ENCODE measurements at places on chromosomes 7 and 10.

DNA sequence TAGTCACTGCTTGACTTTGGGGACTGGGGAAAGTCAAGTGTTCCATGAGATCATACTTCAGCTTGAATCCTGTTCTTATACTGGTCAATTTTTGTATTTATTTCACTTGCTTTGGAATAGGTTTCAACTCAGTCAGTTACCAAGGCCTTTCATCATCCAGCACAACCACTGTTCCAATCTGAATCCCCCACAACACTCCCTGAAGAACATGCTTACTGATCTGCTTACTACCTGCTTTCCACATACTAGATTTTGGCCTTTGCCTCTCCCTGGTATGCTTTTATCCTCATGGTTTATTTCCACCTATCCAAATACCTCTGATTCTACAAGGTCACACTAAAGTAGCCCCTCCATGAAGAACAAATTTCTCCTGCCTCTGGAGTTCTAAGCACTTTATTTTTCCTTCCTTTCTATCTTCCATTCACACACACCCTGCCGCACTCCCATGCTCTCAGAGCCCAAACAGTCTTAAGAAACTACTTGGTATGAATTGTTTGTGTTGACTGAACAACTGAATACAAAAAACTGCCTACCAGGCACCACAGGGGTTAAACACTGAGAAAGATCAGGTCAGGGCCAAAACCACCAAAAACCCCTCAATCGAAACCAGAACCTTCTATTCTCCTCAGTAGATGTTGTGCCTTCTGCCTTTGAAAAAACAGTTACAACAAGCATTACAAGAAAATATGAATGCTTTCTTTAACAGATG, 178.1 kb downstream of the AVL9 start:
- DNase-seq = no peak

DNA sequence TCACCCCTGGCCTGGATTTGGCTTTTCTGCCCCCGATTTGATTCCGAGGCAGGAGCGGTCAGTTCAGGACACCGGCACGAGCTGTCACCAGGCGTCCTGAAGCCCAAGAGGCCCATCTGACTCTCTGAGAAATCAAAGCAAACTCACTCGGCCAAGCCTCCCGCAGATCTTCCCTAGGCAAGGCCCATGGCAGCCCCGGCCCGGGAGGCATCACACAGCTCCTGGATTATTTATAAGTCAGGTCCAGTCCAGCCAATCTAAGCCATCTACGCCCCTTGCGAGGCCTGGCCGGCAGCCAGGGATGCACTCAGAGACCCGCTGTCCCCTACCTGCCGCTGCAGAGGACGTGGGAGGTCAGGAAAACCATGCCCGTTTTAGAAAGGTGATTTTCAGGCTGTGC, 87.3 kb upstream of the DIP2C start:
- DNase-seq = no peak

- no peak for DNase-seq
These were observed 234.7 kb upstream of the CACNA2D1 start for GRCh38 chr7:82678259-82678658.

DNA sequence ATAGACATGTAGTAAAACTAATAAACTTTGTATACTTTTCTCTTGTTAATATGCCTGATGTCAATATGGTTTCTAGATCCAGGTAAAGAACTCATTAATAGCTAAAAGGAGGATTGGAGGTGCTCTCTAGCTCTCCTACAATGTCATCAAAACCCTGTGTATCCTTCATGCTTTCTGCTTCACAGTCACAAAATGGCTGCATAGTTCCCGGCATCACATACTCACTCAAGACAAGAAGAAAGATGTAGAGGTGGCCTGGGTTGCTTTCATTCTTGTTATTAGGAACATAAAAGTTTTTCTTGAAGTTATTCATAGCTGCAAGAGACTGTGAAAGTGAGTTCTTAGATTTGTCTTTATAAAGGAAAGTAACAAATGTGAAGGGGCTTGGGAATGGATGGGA, 149.7 kb upstream of the EEPD1 start:
- no peak for DNase-seq

- no peak for DNase-seq
These were observed 14.2 kb upstream of the NUP42 start for GRCh38 chr7:23167691-23168090.

DNA sequence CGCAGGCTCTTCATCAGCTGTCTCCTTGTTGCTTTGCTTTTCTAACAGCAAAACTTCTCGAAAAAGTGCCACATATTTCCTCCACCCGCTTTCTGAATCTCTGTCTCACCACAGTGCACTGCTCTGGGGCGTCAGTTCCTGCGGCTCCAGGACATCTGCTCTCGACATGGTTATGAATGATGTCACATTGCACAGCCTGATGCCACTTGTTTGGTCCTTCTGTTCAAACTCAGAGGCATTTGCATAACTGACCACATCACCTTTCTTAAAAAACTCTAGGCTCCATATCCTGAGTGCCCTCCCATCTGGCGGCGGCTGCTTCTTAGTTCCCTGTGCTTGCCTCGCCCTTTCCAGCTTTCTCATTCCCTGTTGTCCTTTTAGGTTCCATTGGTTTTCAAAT, 469.3 kb upstream of the COBL start:
- no peak for DNase-seq

DNA sequence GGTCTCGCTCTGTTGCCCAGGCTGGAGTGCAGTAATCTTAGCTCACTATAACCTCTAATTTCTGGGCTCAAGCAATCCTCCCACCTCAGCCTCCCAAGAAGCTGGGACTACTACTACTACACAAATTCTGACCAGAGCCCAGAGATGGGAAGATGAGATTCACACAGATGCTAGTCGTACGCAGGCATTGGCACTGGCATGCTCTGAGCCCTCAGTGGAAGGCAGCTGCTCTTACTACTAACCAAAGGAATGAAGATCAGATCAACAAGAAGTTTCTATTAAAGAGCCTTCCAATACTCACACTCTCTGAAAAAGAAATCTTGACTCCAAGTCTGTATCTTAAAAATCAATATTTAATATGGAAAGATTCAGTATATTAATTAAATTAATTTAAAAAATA, 10.7 kb downstream of the GDF2 start:
- DNase-seq = no peak

- no peak for DNase-seq
These were observed 1.6 kb upstream of the TIAL1 start for GRCh38 chr10:119598397-119598796.

- DNase-seq = no peak
These were observed 278.6 kb upstream of the HABP2 start for GRCh38 chr10:113274176-113274829.

- DNase-seq = no peak
These were observed 240.8 kb downstream of the RPS24 start for GRCh38 chr10:78274491-78274890.
